ENCODE measurements at places on chromosomes 4 and X.
A peak's percentile ranks its signal among the peaks of the same experiment; 100 is the strongest.

DNA sequence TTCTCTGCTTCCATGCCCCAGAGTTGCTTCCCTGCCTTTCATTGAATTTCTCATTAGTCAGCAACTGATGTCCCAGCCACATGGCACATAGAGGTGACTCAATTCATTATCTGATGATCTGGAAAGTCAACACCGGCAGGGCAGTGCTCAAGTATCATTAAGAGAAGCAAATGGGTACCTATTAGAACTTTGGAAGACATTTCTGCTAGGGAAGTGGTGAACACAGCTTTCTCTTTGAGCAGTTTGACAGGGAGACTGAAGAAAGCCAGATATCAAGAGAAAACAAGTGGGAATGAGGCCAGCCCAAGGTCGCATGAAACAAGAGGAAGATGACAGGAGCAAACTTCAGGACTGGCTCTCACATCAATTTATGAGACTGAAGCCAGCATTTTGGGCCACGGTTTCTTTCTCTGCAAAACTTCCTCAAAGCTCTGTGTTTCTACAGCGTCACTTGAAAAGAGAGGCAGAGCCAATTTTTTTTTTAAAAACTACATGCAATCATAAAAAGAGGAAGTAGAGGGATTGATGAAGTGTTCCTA lies 108.3 kb upstream of the RPS6KA3 start:
- no peak for DNase-seq

DNA sequence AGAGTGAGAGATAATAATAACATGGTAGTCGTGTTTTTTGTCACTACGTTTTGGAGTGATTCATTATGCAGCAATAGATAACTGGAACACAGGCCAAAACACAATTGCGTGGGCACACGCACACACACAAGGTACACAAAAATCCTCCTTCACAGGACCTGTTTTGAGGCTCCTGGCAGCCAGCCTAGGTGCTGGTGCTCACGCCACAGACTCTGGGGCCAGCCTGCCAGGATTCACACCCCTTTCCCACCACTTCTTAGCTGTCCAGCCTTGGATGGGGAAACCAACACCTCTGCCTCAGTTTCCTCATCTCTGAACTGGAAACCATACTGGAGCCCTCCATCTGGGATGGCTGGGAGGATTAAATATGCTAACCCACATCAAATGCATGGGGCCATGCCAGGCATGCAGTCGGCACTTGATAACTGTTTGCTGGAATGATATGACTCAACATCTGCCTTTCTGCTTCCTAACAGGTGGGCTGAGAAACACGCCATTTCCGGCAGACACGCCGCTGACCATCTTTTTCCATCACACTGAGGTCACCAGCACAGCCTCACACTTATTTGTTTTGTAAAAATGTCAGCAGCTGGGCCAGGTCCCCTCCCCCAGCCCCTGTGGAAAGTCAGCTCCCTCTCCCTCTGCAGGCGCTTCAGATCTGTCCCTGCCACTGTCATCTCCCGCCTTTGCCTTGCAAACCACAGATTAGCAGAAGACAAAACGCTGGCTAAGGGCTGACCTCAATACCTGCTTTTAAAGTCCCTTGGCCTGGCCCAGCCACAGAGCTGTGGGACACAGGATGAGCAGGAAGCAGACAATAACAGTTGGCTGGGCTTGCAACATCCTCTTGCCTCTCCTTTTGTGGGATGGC lies 237.5 kb downstream of the BCOR start:
- DNase-seq: no peak

DNA sequence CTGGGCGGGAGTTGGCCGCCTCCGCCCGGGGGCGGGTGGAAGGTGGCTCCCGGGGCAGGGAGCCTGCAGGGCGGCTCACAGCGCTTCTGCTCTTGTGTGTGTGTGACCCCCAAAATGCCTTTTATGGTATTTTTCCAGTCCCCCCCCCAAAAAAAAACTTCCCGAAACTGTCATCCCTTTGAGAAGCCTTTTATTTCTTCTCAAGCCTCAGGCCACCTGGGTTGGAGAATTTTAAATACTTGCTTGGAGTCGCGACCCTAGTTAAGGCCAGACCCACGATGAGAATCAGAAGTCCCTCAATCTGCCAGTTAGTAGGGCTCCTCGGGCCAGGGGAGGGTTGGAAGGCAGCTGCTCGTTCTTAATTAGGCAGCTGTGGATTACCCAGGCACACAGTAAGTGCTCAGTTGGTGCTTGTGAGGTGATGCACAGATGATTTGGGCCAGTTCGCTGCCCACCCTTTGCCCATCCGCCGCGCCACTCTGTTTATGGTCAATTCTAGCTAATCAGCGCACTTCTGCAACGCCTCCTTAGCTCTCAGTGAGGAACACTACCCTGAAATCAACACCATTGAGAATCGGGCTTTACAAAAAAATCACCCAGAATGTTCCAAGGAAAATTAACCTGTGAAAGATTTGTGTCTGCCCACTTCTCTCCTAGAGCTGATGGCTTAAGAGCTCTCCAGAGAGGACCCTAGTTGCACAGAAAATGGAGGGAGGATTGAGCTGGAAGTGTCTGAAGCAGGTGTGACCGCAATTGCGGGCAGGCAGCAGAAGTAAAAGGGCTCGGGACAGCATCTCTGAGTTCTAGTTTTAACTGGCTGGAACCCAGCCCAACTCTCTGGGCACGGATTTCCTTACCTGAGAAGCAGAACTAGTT lies 648 bp upstream of the SCD5 start:
- no peak for DNase-seq

- DNase-seq: no peak
Measured at GRCh38 chr4:156976147-156976546, 4.5 kb upstream of the PDGFC start.

- no peak for DNase-seq
Measured at GRCh38 chr4:11286533-11286932, 142.2 kb downstream of the HS3ST1 start.

- DNase-seq: peak; percentile 74
Measured at GRCh38 chr4:123397144-123398065, 810 bp downstream of the SPRY1 start.

GRCh38 chrX:24575496-24575895 lies 71.7 kb downstream of the PCYT1B start:
- DNase-seq: no peak

- DNase-seq: no peak
Measured at GRCh38 chr4:70183168-70183939, 12.2 kb upstream of the ODAM start.

DNA sequence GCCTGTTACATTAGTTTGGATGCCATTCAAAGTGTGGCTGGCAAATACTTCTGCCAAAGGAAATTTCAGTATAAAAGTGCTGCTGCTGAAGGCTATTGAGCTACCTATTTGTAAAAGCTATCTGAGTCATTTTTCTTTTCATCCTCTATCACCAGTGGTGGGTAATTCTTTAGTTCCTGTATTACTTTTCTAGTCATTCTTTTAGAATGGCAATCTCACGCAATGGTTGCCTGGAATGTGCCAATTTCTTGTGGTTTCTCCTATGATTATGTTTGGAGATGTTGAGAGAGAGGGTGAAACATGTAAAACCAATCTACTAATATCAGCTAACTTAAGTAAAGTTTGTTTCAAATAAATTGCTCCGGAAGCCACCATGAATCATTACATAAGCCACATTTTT lies 685.0 kb downstream of the RAPGEF2 start:
- DNase-seq: no peak

GRCh38 chr4:8594097-8595038 lies 1.8 kb downstream of the CPZ start:
- peak; percentile 62 for DNase-seq

DNA sequence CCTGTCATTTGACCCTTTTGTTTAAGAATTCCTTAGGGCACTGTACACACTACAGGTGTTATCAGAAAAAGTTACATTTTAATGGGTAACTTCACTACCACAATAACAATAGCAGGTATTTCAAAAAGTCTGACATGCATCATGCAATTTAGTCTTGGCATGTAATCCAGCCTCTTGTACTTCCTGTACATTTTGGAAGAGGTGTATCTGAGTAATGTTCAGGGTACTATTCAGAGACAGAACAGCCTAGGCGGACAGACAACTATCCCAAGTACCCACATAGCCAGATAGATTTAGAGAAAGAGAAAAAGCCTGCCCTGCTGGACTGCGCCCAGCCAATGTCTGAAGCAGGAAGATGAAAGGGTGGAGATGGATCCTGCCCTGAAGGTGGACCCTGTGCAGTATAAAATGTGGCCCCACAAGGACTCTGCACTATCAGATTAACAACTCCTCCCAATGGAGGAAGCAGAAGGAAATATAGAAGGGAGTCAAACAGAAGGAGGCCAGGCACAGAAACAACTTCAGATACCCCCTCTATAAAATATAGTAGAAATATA lies 8.5 kb downstream of the UGT2B7 start:
- DNase-seq: no peak

DNA sequence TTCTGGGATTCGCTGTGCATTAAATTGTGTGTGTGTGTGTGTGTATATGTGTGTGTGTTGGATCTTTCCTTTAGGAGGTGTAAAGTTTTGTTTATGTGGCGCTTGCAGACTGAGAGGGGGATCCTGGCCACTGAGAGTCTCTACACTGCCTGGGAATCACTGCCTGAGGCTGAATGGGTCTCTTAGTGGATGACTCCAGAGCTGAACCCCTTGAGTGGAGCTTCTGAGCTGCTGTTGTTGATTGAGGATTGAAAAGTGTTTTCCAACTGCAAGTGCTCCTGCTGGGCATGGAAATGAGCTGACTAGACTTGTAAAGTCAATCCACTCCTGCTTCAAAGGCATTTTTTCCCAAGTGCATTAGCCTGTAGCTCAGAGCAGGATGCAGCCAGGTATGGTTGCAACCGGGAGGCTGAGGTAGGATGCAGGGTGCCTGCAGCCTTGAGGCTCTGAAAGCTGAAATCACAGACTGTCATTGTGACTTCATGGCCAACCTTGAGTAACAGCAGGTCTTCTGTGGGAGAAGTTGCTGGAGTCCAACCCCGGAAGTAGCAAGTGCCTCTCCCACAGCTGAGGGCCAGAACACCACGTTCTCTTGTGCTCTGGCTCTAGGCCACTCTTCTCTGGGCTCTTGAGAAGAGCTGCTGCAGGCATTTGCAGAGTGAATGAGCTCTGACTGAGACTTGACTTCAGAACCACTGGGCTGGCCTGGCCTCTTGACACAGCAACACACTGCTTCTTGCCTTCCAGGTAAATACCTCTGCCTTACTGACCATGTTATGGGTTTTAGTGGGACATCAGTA lies at the start of gene TBX22:
Gene TBX22, plus strand, starts transcription at position 613 of the 800 bp plus-strand sequence. CDS start 7,517 bp downstream, outside the sequence.
- no peak for DNase-seq

DNA sequence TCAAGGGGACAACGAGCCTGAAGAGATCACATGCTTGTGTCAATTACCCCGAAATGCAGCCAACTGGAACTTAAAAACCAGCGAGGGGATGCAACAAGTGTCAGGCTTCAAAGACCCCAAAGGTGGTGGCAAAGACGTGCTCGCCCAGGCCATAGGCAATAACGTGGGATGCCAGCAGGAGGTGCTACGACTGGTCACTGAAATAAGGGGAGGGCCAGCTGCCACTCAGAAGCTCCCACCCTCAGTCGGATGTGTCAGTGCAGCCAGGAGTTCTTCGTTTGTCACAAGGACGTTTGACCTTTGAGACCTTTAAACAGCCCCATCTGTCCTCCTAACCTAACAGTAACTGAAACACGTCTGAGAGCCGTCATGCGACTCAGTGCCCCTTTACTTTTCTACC lies 556.8 kb upstream of the PCDH10 start:
- no peak for DNase-seq

- no peak for DNase-seq
Measured at GRCh38 chrX:154408659-154409221, 314 bp downstream of the DNASE1L1 start.

- DNase-seq: no peak
Measured at GRCh38 chr4:92445127-92445526, 141.4 kb downstream of the GRID2 start.

DNA sequence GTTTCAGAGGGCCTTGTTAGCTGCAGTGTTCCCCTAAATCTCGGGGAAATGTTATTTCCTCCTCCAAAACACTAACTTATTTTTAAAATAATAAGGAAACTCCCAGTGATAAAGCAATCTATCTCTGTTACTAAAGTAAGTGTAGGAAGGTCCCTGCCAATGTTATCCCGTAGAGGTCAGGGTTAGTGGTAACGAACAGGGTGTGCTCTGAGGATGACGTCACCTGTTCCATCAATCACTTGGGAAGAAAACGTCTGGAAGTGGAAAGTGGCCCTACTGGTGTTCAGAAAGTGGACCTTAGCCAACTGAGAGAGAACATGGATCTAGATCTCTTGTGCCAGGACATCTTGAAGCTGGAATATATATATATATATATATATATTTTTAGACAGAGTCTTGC lies 249.5 kb downstream of the BCOR start:
- no peak for DNase-seq

- no peak for DNase-seq
Measured at GRCh38 chr4:53782458-53782845, 191.2 kb upstream of the LNX1 start.

DNA sequence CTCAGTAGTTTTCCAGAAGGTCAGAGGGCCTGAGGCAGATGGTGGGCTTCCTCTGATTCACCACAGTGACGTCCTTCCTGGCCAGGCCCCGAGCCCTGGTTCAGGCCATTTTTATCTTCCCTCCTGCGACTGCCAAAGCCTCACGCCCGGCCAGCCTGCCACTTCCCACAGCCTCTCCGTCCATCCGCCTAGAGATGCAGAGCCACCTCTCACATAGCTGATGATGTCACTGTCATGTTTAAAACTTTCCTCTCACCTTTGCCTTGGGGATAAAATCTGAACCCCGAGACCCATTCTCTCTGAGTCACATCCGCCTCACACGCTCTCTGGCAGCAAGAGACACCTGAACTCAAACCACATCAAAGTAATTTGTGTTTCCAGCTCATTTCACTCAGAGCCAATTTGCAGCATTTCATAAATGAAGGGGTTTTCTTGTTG lies 175.3 kb downstream of the QDPR start:
- DNase-seq: no peak

- no peak for DNase-seq
Measured at GRCh38 chr4:55947254-55947882, 1.4 kb upstream of the CEP135 start.

DNA sequence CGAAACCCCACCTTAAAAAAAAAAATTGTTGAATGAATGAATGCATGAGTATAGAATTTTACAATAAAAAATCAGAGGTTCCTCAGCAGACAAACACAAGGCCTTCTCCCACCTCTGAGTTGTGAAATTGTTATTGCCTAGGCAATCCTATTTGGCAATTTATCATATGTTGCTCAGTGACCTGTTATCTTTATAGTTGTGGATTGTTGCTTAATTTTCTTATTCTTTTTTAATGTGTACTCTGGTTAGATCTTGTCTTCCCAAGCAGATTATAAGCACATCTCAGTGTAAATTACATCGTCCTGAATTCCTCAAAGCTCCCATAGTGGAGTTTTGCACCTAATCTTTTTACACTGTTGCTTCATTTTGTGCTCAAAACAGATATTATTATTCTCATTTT lies 71.9 kb downstream of the RBM47 start:
- no peak for DNase-seq
